ENCODE measurements at places on chromosomes 16 and 17. TPM values are rescaled to one million over a fixed set of nuclear protein-coding genes. Genes with fewer than 3 reads are reported as not detected.

DNA sequence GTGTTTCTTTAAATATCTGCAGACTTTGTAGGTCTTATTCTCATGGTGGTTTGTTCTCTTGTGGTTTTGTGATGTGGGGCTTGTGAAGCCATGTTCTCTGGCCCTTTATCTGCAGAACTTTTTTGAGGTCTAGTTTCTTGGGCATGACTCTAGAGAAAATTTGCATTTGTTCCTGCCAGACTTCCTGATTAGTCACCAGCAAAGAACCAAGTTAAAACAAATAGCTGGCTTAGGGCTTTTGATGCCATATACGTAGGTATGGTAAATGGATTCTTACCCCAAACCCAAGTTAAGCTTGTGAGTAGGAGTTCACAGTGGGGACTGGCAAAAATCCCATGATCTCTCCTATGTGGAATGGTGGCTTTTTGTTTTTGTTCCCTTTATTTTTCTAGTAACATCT, 68.7 kb upstream of the IRX3 start:
- no peak overlapping the region for H3K27ac ChIP-seq
- H3K4me3 ChIP-seq: no peak overlapping the region
- no peaks in the 10 kb centered on the region for H3K27me3 ChIP-seq
- DNase-seq: no peak
- H3K4me1 ChIP-seq: no peaks in the 10 kb centered on the region

- H3K27me3 ChIP-seq: peaks cover 4% of the 10 kb centered on the region
- no peak for DNase-seq
- no peaks in the 10 kb centered on the region for H3K36me3 ChIP-seq
- H3K4me1 ChIP-seq: no peaks in the 10 kb centered on the region
- H3K4me3 ChIP-seq: no peak overlapping the region
Measured at GRCh38 chr16:19446300-19446846, 28.7 kb downstream of the TMC5 start.

GRCh38 chr16:78235168-78235800, 135.8 kb downstream of the WWOX start:
- peak; percentile 69 for DNase-seq
- H3K36me3 ChIP-seq: no peaks in the 10 kb centered on the region
- no peaks in the 10 kb centered on the region for H3K4me1 ChIP-seq
- H3K4me3 ChIP-seq: no peak overlapping the region
- H3K27ac ChIP-seq: no peak overlapping the region
- no peaks in the 10 kb centered on the region for H3K27me3 ChIP-seq

Gene KRT40
- not detected for total RNA-seq

Gene HBM
- total RNA-seq: not detected
